ENCODE measurements at places on chromosomes 1 and 21.

DNA sequence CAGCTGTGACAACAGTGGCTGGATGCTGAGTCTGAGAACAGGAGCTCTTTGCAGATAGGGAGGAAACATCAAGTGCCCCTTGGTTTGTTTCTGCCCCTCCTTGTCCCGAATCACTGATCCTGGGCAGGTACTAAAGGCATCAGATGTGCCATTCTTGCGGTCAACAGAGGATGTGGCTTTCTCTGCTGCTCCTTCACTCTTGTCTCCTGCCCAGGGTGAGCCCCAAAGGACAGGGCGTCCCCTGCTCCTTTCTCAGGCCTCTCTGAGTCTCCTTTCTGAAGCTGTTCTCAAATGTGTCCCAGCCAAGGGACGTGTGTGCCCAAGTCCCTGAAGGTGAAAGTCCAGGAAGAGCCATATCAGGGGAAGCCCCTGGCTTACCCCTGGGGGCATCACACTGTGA is 31.7 kb downstream of the SLC37A1 start:
- no peak for DNase-seq

DNA sequence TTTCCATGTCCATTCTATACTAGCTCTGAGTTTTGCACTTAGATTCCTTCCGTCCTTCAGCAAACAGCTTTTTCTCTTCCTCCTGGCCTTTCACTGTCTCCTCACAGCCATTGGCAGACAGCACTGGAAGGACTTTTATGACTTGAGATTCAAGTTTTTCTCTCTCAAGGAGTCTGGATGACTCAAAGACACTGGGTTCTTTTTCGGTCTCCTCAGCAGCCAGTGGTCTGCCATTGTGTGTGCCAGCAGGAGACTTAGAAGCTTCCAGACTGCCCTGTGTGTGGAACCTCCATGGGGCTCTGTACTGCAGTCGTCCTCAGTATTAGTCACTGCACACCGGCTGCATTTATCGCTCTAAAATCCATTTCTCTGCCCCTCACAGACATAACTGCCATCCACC is 30.5 kb downstream of the NTNG1 start:
- DNase-seq: no peak

DNA sequence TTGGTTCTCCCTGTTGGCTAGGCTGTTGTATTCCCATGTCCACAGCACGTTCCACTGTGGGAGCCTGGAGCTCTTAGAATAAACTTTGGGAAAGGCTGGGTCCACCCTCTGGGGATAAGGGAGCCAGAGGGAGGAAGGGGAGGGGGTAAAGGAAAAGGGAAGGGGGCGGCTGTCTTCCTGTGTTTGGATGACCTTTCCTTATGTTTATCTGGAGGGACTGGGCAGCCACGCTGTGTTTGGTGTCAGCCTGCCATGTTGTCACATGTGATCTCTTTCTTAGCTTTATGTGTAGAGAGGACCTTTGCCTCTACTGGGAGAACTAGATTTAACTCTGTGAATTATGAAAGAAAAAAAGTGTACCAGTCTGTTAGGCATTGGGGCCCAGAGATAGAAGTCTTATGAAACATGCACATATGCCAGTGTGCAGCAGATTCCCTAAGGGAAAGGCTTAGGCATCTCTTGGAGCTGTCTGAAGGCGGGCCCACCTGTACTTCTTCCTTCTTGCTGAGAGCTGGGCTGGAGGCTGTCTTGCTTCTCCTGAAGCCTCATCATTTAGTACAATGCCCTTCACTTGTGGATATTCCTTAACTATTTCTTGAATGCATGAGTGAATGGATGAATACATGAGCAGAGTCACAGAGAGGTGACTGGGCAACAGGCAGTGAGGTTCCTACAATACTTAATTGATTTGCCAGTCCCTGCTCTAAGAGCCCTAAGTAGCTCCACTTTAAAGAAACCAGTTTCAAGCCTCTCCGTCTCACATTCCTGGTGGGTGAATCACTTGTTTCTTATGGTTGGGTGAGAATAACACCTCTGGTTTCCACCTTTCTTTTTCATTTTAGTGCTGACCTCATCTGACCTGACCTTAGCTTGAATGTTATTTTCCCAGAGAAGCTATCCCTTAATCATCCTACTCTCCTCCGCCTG is 62.5 kb upstream of the ARHGAP29 start:
- no peak for DNase-seq

DNA sequence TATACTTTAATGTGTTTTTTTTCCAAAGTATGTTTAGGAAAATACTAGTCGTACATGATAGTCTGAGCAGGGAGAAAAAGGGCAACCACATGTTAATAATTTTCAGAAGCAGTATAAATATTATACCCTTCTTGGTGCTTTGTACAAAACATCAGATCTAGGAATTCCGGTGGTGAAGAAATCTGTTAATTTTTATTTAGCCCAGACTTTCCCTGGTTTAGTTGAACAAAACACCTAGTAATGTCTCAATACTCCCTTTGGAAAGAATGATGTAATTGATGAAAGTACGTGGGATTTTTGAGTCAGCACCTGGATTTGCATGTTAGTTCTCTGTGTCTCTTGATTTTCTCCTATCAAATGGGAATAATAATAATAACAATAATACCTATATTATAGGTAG is 38.4 kb upstream of the KCNK2 start:
- no peak for DNase-seq

DNA sequence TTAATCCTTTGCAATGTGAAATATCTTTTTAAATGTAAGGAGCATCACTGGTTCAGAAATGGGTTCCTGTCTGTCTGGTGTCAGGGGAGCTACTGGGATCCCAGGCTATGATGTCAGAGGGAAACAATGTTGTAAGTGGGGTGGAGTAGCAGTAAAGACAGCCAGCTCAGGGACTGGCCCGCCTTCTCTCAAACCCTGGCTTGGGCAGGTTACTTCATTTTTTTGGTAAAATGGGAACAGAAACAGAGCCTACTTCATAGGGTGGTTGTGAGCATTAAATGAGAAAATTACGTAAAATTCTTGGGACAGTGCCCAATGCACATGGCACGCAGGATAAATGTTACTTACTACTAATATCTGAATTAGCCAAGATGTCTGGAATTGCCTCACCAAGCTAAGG is 30.7 kb upstream of the IL20 start:
- no peak for DNase-seq

DNA sequence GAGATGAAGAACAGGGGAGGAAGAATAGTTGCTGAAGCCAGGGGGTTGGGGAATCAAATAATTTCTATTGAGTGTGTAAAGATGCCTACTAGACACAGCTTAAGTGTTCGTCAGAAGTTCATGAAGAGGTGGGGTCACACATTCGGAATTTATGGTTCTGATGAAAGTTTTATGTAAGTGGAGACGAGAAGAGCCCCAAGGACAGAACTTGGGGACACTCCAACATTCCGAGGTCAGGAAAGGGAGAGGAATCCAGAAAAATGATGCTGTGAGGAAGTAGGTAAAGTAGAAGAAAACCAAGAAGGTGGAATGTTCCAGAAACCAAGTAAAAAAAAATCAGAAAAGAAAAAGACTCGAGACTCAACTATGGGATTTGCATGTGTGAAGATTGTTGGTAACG is 272.5 kb downstream of the SIPA1L2 start:
- DNase-seq: no peak

DNA sequence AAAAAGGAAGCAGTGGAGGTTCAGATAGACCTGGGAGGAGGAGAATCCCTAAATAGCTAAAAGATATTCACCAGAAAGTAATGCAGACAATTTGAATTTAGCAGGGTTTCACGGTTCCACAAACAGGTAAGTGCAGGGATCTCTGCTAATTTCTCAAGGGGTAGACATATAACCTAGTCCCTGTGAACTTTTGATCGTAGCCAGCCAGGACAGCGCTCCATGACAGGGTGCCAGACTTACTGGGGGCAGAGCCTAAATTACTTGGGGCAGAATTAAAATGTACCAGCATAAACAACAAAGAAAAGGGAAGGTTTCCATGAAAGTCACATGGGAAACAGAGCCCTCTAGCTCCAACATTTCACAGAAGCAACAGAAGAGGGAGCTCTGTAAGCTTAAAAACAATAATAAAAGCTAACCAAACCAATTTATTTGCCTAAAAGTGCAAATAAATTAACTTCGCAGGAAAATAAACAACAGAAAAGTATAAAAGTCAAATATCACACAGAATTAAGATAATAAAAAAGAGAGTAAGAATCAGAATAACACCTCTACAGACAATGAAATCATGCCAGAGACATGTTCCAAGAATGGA is 198.3 kb downstream of the DUSP10 start:
- DNase-seq: no peak

- no peak for DNase-seq
Observed at GRCh38 chr1:12065872-12066271, 2.8 kb downstream of the TNFRSF8 start.

- no peak for DNase-seq
Observed at GRCh38 chr1:193090865-193091264, 14.3 kb downstream of the GLRX2 start.

- DNase-seq: no peak
Observed at GRCh38 chr1:25245809-25246599, 1.2 kb downstream of the RSRP1 start.

DNA sequence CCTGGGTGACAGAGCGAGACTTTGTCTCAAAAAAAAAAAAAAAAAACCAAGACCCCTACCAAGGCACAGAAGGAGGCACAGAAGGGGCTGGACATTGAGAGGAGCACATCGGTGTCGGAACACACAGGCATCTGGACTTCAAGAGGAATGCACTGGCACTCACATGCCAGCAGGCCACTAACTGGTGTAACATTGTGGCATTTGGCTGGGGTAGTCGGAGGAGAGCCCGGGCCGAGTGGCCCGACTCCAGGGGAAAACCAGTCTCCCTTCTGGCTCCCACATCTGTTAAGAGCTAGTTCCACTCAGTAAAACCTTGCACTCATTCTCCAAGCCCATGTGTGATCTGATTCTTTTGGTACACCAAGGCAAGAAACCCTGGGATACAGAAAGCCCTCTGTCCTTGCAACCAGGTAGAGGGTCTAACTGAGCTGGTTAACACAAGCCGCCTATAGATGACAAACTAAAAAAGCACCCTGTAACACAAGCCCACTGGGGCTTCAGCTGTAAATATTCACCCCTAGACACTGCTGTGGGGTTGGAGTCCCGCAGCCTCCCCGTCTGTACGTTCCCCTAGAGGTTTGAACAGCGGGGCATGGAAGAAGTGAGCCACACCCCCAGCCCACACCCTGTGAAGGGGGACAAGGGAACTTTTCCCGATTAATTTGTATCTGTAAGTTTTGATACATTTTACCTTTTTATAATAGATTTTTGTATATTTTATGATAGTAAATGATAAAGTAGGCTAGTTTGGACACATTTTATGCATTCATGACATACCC is 17.2 kb upstream of the AKIRIN1 start:
- DNase-seq: no peak

- no peak for DNase-seq
Observed at GRCh38 chr1:14712136-14712535, 113.7 kb downstream of the KAZN start.

- DNase-seq: no peak
Observed at GRCh38 chr1:90616395-90616794, 100.7 kb downstream of the BARHL2 start.

- DNase-seq: no peak
Observed at GRCh38 chr1:64956733-64957441, 9.5 kb downstream of the JAK1 start.

- DNase-seq: no peak
Observed at GRCh38 chr1:37893673-37894072, 34.3 kb upstream of the MTF1 start.

DNA sequence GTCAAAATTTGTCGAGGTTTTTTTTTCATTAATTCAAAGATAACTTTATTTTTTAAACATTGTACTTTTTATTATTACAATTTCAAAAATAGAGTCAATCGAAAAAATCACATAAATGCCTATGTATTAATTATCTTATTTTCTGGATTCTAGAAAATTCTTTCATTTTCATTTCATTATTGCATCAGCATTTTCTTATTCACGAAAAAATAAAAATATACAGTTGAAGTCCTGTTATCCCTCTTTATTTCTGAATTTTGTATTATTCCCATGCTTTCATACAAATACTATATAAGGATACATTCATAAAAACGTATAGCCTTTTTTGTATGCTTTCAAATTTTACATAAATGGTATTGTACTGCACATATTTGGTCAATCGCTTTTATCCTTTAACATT is 681.0 kb upstream of the USP24 start:
- DNase-seq: no peak

- DNase-seq: no peak
Observed at GRCh38 chr1:236673289-236673919, 12.9 kb upstream of the ACTN2 start.

DNA sequence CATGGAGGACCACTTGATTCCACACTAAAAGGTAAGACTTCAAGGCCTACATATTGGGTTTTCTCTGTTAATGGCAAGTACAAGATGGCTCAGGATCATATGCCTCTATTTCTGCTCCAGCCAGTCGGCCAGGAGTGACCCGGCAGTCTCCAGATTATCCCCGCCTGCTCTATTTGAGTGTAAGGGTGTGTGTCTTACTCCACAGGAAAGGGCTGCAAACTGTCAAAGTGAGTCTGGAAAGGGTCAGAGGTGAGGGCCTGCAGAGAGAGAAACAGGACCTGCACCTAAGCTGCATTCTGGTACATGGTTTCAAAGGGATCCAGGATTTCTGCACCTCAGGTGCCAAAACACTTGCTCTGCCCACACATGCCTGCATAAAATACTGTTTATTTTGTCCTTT is 9.2 kb downstream of the ZNF692 start:
- DNase-seq: no peak

GRCh38 chr21:27525780-27526179 is 558.9 kb upstream of the ADAMTS5 start:
- DNase-seq: no peak

- no peak for DNase-seq
Observed at GRCh38 chr1:212597487-212597886, 11.1 kb upstream of the ATF3 start.
